ENCODE measurements at places on chromosomes 16 and 17.

- no peak for DNase-seq
These were observed 2.2 kb upstream of the ATF7IP2 start for GRCh38 chr16:10383626-10384025.

GRCh38 chr17:72456075-72456474 lies 335.3 kb downstream of the SOX9 start:
- no peak for DNase-seq

- DNase-seq, result no peak
These were observed 45.0 kb upstream of the CRISPLD2 start for GRCh38 chr16:84774810-84775209.

- DNase-seq, result no peak
These were observed 25.7 kb upstream of the RASL10B start for GRCh38 chr17:35705705-35706104.

DNA sequence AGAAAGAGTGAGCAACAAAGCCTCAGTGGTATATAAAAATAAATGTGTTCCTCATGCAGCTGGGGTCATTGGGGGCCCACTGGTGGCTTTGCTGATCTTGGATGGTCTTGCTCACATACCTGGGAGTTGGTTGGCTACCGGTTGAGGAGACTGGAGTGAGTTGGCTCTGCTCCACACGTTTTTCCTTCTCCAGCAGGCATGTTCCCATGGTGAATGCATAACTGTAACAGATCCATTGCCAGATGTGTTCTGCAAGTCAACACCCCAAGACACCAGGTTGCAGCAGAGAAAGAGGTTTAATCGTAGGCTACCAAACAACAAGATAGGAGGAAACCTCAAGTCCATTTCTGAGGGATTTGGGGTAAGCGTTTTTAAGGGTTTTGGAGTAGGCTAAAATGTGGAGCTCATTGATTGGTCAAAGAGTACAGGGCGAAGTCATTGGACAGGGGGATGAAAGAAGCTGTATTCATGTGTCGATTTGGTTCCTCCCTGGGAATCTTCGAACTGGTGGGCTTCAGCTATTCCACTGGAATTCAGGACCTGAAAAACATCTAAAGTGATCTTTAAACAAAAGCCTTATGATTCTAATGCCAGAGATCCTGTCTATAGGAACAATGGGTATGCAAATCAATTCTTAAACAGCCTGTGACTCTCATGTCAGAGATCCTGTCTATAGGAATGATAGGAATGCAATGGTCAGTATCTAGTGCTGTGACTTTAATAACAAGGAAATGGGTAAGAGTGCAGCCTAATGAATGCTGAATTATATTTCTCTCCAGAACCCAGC lies 467.5 kb upstream of the C16orf82 start:
- no peak for DNase-seq

Data from skin of body (tissue), 3 donors.